Foreskin keratinocyte (primary cell): ENCODE measurements at places on chromosomes 2 and 18. TPM values are rescaled to one million over a fixed set of nuclear protein-coding genes. Genes with fewer than 3 reads are reported as not detected.

DNA sequence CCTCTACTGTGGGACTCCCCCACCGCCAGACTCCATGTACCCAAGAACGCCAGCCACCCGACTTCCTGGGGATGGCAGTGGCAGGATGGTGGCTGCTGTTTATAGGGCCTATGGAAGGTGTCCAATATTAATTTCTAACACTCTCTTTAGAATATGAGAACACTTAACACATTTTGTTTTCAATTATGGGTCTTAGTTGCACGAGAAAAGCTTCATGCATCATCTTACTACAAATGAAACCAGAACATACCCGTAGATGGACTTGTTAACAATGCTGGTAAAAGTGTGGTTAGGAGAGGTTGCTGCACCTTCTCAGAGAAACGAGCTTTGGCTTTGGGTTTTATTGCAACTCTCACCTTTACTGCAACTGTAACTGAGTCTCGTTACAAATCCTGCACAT is 335.6 kb upstream of the ID2 start:
- DNase-seq = no peak

PTH2R gene
- total RNA-seq = not detected in 2 replicates

ABHD1 gene
- not detected in 2 replicates for total RNA-seq

DNA sequence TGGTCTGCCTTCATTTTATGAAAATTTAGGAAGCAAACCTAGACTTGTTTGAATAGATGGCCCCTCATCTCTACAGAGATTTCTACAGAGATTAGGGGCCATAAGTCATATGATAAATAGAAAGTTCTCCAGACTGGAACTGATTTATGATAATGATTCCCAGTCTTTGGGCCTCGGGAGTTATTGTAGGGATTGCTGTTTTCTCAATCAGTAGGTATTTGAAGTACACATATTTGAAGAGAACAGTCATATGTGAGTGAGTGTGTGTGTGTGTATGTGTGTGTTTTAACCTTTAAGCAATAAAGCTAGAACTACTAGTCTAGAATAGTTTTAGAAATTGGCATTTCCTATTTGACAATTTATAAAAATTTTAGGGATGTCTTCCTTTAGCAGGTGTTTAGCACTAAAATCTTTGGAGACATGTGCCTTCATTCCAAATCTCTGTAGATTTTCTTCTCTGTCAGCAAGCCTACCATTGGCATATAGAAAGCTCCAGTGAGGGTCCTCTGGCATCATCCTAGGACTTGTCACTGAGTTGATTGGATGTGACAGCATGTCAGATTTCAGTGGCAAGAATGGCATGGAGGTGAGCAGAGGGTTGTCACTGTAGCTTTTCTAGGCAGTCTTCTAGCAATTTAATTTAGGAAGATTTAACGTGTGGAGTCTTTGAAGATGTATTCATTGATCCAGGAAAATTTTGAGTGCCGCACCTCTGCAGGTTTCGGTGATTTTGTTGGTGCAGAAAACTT is 71.2 kb downstream of the MYO1B start:
- no peak for DNase-seq

- no peak for DNase-seq
Observed at GRCh38 chr2:188622601-188623260, 331.1 kb downstream of the GULP1 start.

REG1B gene
- total RNA-seq = not detected in 2 replicates

- peak; percentile 65 for DNase-seq
Observed at GRCh38 chr18:44716697-44717163, 36.0 kb downstream of the SETBP1 start.

STPG4 gene
- 0.07 TPM in 1 of 2 replicates, not detected in the other for total RNA-seq

- no peak for DNase-seq
Observed at GRCh38 chr2:3871002-3871401, 167.6 kb downstream of the DCDC2C start.

DNA sequence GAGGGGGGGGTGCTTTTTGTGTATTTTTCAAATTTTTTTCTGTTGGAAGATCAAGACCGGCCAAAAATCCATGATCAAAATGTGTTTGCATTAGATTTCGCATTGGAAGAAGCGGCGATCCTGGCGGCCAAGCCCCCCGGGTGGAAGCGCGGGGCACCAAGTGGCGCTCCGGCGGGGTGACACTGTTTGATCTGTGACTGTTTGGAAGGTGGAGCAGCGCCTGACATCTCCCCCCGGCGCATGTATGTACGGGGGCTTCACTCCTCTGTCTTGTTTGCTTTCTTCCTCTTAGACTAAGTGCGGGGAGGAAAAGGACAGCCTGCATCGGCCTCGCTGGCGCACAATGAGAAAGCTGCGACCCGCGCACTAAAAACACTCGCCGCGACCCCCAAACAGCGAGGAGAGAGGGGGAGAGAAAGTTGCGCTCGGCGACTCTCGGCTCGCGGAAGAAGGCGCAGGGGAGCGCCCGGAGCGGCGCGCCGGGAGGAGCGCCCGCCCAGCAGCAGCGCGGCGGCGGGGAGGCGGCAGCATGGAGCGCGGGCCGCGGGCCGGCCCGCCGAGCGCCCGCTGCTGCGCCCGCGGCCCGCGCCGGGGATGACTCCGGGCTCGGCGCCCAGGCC is 515 bp downstream of the TSHZ1 start:
- DNase-seq = no peak

- DNase-seq = peak; percentile 90
Observed at GRCh38 chr2:37378411-37378810, 34.0 kb downstream of the QPCT start.

- no peak for DNase-seq
Observed at GRCh38 chr2:63627866-63628265, 39.1 kb downstream of the MDH1 start.

GRCh38 chr18:75143851-75144250 is 65.1 kb downstream of the PTGR3 start:
- DNase-seq = no peak

DNA sequence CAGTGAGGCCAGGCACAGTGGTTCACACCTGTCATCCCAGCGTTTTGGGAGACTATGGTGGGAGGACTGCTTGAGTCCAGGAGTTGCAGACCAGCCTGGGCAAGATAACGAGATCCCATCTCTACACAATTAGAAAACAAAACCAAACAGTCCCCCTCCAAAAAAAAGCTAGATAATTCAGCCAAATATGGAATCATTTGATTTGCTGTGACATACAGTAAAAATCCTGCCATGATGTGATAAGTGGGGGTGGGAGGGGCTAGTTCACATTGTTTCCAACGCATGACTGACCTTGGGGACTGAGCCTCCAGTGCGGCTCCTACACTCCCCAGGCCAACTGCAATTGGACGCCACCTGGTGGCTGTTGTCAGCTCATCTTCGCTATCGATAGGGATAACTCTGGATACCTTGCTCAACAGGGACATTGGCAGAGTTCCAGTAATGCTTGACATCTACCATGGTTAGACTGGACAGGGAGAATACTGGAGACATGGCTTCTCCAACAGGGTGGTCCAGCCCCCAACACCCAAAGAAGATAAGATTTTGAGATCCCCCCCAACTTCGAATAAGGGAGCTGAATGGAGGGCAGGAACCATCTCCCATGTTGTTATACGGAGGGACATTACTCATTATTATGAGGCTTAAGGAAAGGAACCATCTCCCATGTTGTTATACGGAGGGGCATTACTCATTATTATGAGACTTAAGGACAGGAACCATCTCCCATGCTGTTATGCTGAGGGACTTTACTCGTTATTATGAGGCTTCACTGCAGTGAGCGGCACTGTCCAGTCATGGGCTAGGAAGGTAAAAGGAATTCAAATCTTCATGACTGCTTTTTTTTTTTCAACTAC is 135.9 kb downstream of the TGIF1 start:
- peak; percentile 63 for DNase-seq

DNA sequence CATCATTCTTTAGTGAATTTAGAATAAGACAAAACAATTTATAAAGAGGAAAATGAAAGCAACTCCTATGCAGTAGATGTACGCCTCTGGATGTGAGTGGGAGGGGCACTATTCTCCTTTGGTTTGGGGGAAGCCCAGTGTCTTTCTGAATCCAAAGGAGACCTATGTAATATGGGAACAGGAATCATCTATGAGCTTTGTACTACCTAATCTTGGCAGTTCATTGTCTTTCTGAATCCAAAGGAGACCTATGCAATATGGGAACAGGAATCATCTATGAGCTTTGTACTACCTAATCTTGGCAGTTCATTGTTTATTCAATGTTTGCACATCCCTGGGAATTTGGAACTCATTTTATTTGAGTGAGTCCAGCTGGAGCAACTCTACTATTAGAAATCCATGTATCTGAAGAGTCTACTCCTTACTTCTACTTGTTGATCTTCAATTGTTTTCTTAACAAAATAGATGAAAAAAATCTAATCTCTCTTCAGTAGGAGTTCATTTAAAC is 401.1 kb upstream of the LRATD1 start:
- no peak for DNase-seq

VSNL1 gene
- 4.2 and 5.3 TPM in 2 replicates for total RNA-seq

GRCh38 chr2:67255933-67256615 is 141.1 kb upstream of the ETAA1 start:
- peak; percentile 76 for DNase-seq

DNA sequence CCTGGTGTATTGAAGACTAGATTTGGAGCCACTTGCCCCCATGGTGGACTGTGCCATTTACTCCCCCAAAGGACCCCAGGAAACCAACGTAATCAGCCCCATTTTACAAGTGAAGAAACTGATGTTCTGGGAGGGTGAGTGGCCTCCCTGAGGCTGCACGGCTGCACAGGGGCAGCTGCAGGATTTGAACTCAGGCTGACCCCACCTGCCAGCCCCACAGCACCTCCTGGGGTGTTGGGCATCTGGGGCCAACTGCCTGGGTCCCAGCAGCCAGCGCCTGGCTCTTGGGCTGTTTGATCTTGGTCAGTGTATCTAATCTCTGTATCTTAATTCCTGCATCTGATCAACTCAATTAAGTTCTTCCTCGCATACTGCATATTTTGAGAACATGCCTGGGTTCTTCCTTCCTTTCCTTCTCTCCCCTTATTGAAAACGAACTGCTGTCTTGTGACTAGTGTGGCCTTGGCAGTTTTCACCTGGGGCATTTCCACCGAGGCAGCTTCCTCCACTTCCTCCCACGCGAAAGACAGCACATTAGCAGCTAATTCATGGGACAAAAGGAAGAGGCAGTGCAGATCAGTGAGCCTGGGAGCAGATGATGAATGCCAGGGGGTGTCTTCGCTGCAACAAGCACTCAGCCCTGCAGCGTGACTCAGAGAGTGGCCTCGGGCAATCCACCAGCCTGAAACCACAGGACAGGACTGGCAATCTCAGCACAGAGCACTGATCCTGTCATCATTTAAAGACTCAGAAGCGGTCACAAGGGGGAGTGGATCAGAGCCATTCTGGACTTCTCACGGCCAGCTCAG is 184.1 kb upstream of the RAB12 start:
- DNase-seq = peak; percentile 85

GRCh38 chr2:203835892-203836800 is 31.4 kb upstream of the CTLA4 start:
- DNase-seq = no peak

- DNase-seq = no peak
Observed at GRCh38 chr18:70326255-70326654, 37.4 kb downstream of the SOCS6 start.

DNA sequence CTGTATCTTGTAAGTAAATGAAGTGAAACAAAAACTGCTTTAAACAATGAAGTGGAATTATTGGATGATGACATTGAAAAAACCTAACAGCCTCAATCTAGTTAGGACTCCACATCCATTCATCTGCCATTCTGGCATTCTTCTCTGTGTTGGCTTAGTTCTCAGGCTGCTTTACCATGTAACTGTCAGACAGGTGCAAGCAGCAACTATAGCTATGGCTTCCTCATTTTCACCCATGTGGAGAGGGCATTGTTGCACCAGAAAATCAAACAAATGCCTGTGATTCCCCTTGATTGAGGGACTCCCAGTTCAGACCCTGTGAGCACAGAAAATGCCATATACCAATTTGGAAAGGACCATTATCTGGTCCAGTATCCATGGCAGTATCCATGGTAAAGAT is 129.5 kb upstream of the NYAP2 start:
- no peak for DNase-seq

- no peak for DNase-seq
Observed at GRCh38 chr2:12169721-12170120, 423.3 kb downstream of the LPIN1 start.

GRCh38 chr2:172929644-172930043 is 146.0 kb upstream of the MAP3K20 start:
- DNase-seq = no peak

DNA sequence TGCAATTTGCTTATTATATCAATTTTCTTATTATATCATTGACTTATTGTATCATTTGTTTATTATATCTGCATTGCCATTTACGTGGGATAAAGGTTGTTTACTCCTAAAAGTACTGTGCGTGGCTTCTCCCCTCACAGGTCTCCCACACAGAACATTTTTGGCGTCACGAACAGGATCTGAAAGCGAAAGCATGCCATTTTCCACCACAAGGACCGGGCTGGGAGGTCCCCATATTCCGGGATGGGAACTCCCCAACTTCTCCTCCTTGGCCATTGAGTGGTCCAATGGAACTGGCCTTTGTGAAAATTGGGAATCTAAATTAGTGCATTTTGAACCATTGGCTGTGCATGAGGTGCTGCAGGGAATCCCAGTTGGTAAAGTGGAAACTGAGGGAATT is 4.8 kb upstream of the DSG2 start:
- DNase-seq = no peak

ABHD3 gene
- total RNA-seq = 21.4 and 23.0 TPM in 2 replicates

- no peak for DNase-seq
Observed at GRCh38 chr2:231761735-231762134, 19.3 kb downstream of the PDE6D start.

RABL2A gene
- 5.2 and 6.2 TPM in 2 replicates for total RNA-seq

GRCh38 chr2:172101821-172102390 is 794 bp downstream of the DLX2 start:
- no peak for DNase-seq

- DNase-seq = peak; percentile 71
Observed at GRCh38 chr2:237873421-237873831, 14.0 kb downstream of the RAMP1 start.

DNA sequence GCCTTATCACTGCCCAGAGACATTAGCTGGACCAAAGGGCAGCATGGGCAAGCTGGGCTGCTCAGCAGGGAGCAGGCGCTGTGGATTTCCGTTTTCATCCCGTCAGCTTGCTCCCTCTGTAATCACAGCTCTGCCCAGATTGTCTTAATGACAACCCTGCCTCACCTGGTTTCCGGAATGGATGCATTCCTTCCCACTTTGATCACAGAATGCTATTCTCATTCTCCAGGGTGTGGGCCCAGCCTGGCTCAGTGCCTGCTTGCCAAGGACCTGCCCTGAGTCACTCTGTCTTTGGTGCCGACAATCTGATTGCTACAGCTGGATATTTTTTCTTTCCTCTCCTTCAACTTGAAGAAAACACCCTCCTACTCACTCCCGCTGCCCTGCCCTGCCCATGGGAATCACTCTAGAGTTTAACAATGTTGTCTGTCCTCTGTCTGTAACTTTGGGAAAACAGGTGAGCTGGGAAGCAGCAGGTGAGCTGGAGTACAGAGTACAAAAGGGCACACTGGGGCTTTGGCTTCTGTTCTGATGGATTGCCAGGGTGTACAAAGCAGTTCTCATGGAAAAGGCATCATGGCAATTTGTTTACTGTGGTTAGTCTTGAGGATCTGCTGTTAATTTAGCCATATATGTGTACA is 27.2 kb upstream of the FAM136A start:
- peak; percentile 96 for DNase-seq

ANKAR gene
- total RNA-seq = 1.3 and 1.5 TPM in 2 replicates

- no peak for DNase-seq
Observed at GRCh38 chr2:169690958-169691357, 3.2 kb downstream of the CFAP210 start.
